ENCODE measurements at places on chromosomes 3 and 15.

- no peak for DNase-seq
Observed at GRCh38 chr3:107589454-107589853, 66.7 kb downstream of the BBX start.

DNA sequence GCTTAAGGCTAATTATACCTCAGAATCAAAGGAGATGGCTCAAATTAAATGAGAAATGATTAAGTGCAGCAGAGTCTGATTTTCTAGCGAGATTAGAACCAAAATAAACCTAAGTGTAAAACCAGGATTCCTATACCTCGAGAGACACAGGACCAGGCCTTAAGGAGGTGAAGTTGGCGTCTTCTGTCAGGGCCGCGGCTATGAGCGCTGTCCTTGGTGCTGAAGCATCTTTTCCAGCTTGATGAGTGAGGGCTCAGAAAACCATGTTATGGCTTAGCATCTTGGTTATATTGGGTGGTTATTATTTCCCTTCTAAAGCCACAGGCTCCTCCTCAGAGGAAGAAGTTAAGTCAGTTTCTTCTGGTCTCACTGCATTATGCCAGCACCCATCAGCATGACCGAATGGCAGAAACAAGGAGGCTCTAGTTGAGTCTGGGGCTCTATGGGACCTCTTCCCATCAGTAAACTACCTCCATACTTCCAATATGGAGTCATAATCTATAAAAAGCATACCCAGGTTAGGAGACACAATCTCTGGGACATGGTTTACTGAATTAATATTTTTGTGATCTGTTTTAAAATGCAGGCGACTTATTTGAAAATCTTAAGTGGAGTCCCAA lies 120.1 kb upstream of the NMNAT3 start:
- no peak for DNase-seq

DNA sequence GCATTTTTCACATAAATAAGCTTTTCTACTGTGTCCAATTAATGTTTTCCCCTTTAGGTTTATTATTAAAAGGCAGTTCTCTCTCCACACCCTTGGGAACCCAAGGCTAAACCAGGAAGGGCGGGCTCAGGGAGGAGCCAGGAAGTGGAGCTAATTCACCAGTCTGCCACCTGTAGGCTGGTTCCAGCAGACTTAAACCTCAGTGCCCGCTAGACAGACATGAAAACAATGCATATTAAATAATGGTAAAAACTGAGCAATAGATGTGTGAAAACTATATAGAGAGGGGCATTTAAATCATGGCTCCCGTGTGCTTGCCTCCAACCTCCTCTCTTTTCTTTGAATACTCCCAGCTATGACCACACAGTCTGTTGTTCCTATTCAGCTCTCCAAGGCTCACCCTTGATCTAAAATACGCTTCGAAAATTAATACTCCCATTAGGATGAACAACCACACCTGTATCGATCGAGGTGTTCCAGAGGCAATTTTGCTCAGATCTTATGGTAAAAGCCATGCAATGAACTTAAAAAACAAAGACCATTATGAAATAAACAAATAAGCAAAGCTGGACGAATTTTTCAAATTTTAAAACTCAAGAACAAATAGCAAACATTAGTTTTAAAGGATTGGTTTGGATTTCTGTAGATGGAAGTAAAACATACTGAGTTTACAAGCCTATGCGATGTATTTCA lies 253.3 kb downstream of the TJP1 start:
- peak; percentile 70 for DNase-seq

DNA sequence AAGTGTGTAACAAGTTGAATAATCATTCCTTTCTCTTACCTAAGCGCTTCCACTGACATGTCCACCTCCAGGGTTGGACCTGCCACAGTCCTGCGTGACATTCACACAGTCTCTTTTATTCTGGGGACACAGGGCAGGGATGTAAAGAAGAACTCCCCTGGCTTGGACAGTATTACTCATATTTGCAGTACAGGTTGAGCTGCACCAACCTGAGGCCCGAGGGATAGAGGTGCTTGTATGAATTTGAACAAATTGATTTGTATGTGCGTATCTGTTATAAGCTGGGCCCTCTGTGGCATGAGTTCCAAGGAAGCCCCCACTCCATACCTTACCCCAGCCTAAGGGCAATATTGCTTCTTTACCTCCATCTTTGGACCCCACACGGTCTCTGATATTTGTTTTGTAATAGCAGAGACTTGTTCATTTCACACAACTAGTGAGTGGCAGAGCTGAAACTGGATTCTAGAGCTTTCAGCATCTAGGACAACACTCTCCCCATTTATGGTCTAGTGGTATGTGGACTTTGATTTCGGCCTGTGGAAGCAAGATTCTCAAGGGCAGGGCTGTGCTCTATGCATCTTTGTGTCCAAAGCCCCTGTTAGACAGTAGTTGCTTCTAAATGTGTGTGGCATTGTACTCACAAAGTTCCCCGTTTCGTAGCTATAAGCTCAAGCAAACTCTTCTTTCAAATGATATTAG lies 39.2 kb downstream of the FAH start:
- no peak for DNase-seq

DNA sequence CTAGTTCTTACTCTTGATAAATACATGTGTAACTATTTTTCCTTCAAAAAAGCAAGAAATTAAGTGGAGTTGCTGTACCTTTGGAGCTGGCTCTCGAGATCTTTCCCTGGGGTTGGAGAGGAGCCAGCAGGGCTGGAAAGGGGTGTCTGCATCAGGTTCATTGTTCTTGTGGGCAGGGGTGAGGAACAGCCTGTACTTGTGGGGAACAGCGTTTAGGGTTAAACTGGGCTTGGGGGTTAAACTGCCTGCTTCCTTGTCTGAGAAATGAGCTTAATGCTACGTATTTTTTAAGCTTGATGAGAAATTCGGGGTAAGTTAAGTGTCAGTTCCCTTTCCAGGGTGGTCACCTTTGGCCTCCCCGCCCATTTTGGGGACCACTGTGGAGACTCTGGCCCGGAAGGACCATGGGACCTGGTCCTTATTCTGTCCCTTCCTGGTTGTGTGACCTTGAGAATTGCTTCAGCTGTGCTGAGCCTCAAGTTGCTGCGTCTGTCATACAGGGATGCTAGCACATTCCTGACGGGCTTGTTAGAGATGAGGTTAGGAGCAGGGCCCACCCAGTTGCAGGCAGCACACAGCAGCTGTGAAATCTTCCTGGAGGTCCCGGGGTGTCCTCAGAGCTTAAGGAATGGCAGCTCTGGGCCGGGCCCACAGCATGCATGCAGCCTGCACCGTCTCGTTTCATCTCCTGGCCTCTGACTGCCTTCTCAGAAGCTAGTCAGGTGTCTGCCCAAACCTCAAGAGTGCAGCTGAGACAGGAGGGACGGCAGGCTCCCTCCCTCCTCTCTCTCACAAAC lies 11.6 kb downstream of the H1-8 start:
- no peak for DNase-seq

DNA sequence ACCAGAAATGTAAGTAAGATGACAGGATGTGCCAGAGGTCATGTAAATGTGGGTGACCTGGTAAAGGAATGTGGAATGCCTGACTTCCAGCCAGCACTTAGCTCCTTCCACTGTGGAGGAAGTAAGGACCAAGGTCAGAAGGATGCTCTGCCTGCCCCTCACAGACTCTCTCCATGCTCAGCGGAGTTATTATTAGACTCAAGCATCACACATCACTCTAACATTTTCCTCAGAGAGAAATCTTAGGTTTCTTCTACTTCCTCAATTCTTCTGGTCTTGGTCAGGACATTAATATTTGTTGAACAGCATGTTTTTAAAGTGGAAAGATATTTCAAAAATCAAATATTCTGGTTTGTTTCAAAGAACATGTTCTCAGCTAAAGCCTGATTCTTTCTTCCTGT lies 231.4 kb upstream of the WNT5A start:
- no peak for DNase-seq

GRCh38 chr15:74793135-74794028 lies 11.5 kb downstream of the CSK start:
- DNase-seq, result peak; percentile 55

GRCh38 chr3:52983336-52983807 lies 62.5 kb downstream of the SFMBT1 start:
- no peak for DNase-seq

- no peak for DNase-seq
Observed at GRCh38 chr3:61983479-61983878, 389.9 kb downstream of the FEZF2 start.

DNA sequence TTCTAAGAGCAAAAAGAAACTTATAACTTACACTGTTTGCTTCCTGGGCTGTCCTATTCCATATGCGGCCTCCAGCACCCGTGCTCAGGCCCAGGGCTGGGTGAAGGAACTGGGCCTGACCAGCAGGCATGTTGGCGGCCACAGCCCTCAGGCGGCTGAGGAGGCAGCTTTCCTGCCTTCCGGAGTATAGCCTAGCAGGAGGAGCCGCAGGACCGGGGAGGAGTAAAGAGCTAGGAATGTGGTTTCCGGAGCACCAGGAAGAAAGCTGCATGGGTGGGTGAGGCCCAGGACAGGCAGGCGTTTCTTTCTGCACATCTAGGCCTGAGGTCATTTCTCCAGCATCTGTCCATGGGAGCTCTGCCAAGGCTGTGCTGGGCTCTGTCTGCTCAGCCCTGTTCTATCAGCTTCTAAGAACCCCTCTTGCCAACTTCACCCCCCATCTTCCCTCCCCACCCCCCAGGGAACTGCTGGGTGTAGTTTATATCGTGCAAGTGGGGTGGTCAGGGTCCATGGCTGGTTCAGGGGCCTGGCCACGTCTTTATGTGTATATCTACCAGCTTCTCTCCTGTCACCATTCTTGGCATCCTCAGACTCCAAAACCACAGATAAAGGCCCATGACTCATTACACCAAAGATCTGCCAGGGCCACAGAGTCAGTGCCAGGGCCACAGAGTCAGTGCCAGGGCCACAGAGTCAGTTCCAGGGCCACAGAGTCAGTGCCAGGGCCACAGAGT lies 7.8 kb upstream of the KIF7 start:
- DNase-seq, result peak; percentile 92

DNA sequence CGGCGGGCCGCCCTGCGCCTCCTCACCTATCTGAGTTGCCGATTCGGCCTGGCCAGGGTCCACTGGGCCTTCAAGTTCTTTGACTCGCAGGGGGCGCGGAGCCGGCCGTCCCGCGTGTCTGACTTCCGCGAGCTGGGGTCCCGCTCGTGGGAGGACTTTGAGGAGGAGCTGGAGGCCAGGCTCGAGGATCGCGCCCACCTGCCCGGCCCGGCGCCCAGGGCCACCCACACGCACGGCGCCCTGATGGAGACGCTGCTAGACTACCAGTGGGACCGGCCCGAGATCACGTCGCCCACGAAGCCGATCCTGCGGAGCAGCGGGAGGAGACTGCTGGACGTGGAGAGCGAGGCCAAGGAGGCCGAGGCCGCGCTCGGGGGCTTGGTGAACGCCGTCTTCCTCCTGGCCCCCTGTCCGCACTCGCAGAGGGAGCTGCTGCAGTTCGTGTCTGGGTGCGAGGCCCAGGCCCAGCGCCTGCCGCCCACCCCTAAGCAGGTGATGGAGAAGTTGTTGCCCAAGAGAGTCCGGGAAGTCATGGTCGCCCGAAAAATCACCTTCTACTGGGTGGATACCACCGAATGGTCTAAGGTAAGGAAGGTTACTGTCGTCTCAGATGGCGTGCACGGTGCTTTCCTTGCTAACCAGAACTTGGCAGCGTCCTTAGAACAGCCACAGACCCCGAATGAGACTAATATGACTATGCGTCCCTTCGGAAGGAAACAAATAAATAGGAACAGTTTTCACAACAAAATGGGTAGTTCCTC lies 567 bp downstream of the TICRR start:
- DNase-seq, result no peak

DNA sequence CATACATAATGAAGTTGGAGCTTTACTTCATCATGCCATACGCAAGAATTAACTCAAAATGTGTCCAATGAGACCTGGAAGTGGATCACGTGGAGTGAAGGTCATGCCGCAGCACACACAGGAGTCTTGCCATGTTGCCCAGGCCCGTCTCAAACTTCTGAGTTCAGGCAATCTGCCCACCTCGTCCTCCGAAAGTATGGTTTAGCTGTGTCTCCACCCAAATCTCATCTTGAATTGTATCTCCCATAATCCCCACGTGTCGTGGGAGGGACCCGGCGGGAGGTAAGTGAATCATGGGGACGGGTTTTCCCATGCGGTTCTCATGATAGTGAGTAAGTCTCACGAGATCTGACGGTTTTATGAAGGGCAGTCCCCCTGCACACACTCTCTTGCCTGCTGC lies 25.7 kb downstream of the SPCS1 start:
- no peak for DNase-seq

- no peak for DNase-seq
Observed at GRCh38 chr3:11619946-11620652, 23.6 kb downstream of the VGLL4 start.

Measured in H54 (cell line).